ENCODE measurements at places on chromosomes 7 and 10.

- no peak for DNase-seq
Observed at GRCh38 chr10:104509981-104510380, 131.1 kb upstream of the SORCS3 start.

DNA sequence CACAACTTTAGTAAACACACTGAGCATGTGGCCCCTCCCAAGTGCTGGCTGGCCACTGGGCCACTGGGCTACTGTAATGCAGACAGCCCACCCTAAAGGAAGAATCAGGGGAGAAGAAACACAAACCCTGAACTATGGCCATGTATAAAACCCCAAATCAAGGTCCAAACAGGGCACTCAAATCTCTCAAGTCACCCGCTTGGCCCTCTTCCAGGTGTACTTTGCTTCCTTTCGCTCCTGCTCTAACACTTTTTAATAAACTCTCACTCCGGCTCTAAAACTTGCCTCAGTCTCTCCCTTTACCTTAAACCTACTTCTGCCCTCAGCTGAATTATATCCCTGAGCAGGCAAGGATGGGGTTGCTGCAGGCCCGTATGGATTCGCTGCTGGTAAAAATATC is 72.6 kb downstream of the TPK1 start:
- no peak for DNase-seq

DNA sequence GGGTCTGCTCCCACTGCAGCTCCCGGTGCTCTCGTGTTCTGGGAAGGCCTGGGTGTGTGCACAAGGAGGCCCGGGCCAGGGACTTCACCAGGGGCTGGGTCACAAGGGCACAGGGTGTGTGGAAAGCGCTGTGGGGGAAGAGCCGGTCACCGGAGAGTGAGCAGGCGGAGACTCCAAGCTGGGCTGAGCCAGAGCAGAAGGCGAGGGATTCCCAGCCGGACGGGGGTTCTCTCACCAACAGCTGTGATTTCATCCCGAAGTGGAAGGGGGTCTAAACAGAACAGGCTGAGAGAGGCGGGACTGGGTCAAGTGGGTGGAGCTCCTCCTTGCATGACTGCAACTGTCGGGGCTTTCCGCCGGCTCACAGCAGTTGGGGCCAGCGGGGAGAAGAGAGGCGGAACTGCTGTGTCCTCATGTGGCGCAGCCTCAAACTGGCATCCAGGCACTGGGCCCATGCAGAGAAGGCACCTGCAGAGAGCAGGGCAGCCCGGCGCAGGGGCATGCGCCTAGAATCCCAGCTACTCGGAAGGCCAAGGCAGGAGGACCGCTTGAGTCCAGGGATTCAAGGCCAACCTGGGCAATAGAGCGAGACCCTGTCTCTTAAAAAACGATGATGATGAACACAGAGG is 7.6 kb upstream of the ORAI2 start:
- peak; percentile 50 for DNase-seq

DNA sequence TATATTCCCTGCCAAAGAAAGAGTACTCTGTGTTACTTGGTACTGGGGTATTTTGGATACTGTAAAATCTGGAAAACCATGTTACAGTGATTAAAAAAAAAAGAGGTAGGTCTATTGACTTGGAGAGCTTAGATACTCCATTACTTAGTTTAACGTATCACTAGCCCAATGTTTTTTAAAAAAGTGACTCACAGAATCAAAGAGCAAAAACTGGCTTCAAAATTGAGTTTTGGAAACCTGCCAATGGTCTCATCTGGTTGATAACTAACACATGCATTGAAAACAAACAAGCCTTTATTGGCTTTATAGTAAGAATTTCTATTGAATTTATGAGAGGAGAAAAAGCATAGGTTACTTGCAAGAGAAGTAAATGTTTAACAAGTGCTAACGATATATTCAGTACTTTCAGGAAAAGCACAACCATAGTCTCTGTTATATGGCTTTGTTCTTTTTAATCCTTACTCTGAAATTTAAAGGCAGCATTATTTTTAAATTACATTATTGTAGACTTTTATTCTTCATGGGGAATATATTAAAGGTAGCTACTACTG is 563.3 kb upstream of the SORCS1 start:
- no peak for DNase-seq

- no peak for DNase-seq
Observed at GRCh38 chr10:98255146-98255877, 12.7 kb downstream of the LOXL4 start.

DNA sequence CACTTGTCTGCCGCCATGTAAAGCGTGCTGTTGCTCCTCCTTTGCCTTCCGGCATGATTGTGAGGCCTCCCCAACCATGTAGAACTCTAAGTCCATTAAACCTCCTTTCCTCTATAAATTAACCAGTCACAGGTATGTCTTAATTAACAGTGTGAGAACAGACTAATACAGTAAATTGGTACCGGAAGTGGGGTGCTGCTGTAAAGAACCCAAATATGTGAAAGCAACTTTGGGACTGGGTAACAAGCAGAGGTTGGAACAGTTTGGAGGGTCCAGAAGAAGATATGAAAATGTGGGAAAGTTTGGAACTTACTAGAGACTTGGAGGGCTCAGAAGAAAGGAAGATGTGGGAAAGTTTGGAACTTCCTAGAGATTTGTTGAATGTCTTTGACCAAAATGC is 106.8 kb upstream of the DIP2C start:
- no peak for DNase-seq

- DNase-seq = no peak
Observed at GRCh38 chr7:67019562-67020390, 23.1 kb downstream of the TYW1 start.

DNA sequence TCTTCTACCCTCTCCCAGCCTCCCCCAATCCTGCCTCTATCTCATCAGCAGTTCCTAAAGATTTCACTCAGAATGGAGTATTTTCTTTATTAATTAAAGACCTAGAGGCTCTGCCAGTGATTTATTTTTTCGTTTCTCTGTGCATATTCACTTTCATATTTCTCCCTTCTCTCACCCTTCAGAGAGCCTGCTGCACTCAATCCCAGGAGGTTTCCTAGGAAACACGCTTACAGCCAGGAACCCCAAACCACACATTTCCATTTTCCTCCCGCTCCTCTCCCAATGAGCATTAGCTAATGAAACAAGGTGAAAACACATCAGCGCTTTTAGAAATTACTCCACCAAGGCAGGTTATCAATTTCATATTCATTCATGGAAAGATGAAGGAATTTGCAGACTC is 180.2 kb downstream of the FRMD4A start:
- DNase-seq = no peak

GRCh38 chr10:90969947-90970673 is 49.2 kb upstream of the ANKRD1 start:
- DNase-seq = no peak

- peak; percentile 24 for DNase-seq
Observed at GRCh38 chr10:50807851-50808776, 68.4 kb downstream of the ASAH2B start.

DNA sequence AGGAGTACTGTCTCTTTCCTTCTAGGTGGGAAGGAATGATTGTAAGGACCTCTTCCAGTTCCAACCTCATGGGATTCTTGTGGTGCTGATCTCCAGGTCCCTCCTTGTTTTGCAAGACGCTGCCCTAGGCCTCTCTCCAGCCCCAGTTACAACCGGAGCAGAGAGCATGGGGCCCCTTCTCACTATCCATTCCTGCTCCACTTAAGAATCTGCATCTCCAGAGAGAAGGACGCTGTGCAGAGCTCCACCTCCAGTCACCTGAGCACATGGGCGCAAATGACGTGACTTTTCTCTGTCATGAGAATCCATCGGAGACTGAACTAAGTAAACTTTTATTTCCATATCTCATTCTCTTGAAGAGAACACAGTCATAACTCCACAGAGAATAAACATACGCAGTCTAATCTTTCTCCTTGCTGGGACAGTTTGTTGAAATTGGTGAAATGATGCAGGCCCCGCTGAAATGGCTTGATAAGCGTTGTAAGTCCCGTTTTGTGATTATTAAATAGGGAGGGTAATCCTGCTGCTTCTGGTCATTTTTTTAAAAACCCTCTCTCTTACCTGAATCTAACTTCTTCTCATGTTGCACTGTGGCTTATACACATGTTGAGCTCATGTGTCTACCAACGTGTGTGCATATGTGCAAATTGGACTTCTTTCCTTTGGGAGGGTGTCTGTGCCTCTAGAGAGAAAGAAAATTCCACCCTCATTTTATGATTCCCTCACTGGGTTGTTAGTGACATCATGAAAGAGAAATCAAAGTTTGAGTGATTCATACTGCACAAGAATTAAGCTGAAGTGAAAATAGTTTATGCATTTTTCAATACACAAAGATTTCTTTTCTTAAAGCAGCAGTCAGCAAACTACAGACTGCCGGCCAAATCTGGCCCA is 133.2 kb upstream of the TBX20 start:
- DNase-seq = no peak

DNA sequence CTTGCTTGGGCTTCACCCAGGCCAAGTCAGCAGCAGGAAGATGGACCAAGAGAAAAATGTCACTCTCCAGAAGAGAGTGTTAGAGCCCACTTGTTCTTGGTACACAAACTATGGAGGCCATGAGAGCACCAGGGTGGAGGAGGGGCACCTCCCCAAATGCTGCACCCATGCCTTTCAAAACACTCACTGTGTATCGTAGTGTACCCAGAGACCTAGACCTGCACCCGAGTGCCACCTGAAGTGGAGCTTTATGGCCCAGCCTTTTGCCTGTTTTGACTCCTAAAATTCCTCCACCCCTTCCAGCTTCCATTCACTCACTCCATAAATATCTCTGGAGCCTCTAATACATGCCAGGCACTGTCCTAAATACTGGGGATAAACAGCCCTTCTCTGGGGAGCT is 5.0 kb downstream of the SFTPD start:
- DNase-seq = no peak

DNA sequence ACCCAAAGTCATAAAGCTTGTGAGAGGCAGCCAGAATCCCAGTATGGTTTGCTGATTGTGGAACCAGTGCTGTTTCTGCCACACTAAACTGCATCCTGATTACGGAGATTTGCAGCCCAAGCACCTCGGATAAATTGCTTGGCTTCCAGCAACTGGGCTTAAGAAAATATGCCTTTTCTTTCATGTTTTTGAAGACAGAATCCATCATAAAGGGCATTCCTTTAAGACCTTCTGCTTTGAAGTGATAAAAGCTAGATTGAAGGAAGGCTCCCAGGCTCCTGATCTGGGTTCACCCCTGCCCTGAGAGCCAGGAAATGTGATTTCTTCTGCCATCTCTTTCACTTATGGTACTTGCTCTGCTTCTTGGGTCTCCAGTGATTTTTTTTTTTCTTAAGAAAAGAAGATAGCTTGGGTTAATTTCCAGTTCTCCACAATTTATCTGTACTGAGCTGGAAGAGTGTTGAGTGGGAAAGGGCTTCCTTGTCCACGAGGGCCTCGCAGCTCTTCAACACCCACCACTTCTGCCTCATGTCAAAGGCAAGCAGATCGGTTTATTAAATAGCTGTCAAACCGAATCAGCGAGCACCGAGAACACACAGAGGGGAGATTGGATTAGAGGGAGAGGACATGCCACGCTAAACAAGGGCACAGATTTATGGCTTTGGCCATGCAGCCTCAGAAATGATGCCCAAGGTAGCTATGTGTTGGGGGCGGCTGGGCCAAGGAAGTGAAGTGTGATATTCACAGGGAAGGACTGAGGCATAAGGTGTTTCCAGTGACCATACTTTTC is 94.9 kb upstream of the TBX20 start:
- no peak for DNase-seq

GRCh38 chr10:101939008-101939648 is 95.5 kb upstream of the KCNIP2 start:
- DNase-seq = no peak

DNA sequence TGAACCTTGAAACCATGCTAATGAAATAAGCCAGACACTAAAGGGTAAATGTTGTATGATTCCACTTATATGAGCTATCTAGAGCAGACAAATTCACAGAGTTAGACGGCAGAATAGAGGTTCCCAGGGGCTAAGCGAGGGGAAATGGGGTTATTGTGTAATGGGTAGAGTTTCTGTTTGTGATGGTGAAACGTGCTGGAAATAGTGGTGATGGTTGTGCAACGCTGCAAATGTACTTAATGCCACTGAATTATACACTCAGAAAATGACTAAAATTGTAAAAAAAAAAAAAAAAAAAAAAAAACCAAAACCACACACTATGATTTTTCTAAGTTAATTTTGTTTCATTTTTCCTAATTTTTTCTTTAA is 30.0 kb downstream of the SFXN4 start:
- DNase-seq = no peak

- no peak for DNase-seq
Observed at GRCh38 chr7:47080816-47081215, 501.1 kb downstream of the TNS3 start.

GRCh38 chr7:2553831-2554581 is 1.3 kb downstream of the BRAT1 start:
- DNase-seq = no peak

- no peak for DNase-seq
Observed at GRCh38 chr7:35971133-35971891, 170.5 kb downstream of the SEPTIN7 start.

- no peak for DNase-seq
Observed at GRCh38 chr10:36602374-36602773, 523.0 kb upstream of the ANKRD30A start.

- DNase-seq = no peak
Observed at GRCh38 chr10:4775808-4776207, 50.2 kb upstream of the AKR1E2 start.

DNA sequence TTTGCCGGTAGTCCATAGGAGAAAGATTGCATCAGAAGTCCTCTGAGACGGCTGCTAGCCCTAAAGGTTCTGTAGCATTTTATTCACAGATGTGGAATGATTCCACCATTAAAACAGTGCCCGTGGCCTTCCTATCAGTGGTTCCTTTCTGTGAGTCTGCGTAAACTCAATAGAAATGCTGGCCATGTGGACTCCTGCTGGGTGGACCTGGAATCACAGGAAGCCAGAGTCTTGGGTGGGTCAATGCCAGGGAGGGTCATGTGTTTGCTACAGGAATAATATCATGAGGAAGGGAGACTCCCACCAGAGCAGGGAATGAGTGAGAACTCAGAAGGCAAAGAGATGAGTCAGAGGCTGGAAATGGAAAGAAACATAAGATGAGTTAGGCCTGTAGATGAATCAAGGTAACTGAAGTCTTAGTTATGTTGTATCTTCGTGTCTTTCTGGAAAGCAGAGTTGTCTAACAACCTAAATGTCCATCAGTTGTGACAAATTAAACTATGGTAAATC is 410.4 kb upstream of the AUTS2 start:
- DNase-seq = no peak

DNA sequence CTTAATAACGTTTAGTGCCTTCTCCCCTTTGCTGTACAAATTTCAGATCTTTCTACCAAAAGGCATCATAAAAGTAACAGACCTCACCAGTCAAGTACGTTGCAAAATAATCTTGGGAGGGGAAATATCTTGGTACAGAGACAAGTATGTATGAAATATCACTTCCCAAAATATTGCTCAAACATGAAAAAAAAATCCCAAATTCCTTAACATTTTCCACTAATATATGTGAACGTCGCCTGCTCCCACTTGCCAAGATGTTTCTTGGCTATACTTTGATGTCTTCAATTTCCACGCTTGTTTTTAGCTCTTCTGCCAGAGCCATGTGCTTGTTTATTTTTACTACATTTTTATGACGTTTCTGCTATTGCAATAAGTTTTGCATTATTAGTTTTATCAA is 223.5 kb downstream of the PLXNA4 start:
- no peak for DNase-seq

- no peak for DNase-seq
Observed at GRCh38 chr10:70984986-70985722, 96.8 kb upstream of the PCBD1 start.

Data from iPS-NIHi11 (cell line).